Frontal cortex (tissue), 4 donors: ENCODE measurements at places on chromosomes 6 and 20.

GRCh38 chr20:3935295-3935955 lies 46.2 kb downstream of the PANK2 start:
- no peak for DNase-seq

GRCh38 chr6:26195376-26195923 lies 108.2 kb downstream of the HFE start:
- DNase-seq = peak; percentile 63

DNA sequence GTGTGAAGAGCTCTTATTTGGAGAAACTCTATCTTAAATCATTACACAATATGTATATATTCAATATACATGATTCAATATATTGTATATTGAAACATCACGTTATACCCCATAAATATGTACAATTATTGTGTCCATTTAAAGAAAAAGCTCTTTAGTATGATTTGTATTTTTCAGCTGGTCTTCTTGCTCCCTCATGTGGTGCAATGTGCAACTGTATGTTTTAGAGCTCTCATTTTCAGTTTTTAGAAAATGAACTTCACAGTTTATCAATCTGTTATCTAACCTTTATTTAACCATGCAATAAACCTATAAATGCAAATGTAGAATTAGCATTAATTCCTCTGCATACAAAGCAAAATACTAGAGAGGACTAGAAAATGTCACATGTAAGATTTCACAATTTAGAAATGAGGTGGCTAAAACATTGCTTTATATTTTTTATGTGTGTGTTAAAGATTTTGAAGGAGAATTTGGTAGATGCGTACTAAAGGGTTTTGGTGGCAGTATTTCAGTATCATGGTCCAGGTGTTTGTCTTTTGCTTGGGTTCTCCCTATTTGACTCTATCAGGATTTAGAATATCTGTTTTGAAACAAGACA lies 167.1 kb downstream of the PHF3 start:
- no peak for DNase-seq

DNA sequence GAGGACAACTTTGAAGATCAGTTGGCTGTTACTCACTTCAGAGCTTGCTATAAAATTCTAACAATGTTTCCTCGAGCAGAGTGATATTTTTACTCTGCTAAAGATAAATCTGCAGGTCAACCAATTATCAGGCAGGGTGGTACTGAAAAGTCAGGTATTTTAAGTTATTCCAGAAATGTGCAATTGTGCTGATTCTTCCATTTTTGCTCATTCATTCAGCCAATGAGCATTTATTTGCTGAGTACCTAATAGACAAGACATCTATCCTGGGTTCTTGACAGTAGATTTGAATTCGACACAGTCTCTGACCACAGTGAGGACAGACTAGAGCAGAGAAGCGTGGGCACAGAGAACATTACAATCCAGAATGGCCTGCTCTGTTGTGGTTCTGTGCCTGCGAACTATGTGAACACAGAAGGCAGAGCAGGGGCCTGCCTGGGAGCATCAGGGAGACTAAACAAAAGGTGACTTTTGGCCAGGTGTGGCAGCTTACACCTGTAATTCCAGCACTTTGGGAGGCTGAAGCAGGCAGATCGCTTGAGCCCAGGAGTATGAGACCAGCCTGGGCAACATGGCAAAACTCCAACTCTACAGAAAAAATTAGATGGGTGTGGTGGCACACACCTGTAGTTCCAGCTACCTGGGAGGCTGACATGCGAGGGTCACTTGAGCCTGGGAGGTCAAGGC lies 14.8 kb downstream of the TPMT start:
- DNase-seq = no peak

DNA sequence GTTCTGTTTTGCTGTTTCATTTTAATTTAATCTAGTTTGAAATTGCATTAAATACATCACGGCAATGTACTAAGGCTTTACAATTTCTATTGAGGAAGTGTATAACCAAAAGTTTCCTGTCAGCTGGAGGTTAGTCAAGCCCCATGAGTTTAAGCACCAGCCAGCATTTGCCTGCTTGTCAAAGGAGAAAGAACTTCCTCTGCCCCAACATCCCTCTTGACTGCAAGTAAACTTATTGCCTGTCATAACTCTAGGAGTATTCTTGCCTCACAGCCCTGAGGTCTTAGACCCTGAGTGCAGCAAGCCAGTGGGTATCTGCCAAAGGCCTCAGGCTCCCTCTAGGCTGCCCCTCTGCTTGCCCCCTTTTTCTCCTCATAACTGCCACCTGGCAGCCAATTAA lies 106.7 kb upstream of the INSM1 start:
- no peak for DNase-seq

DNA sequence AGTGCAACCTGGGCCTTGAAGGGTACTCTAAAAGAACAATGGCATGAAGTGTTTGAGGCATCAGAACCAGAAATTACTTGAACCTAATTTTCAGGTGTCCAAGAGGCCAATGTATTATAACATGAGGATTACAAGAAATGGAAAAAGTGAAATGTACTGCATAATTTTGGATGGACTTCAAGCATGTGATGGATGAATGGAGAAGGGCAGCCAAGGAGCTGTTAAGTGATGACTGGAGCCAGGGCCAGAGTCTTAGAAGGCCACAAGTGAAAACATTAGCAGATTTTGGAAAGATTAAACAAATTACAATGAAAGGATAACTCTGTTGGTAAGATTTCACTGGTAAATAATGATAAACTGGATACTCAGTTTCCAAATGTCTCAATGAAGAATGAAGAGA lies 738.2 kb downstream of the CD109 start:
- no peak for DNase-seq

- DNase-seq = no peak
These were observed 59.9 kb upstream of the TENT5A start for GRCh38 chr6:81812401-81812800.

GRCh38 chr6:70390067-70390466 lies 23.2 kb upstream of the FAM135A start:
- DNase-seq = no peak

DNA sequence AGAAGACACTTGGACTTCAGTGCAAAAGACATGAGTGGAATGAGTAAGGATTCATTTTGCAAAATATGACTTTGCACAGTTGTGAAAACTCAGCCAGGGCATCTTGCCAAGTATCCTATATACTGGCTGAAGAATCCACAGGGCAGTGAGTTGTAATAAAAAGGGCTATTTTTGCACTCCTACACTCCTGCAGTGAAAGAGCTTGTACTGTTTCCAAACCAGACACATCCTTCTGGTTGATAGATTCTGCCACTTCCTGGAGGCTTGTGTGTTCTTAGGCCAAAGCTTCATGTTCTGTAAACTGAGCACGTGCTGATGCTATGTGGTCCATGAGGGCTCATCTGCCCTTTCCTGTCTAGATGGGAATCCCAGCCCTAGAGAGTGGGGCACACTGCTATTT lies 34.9 kb downstream of the GMPR start:
- no peak for DNase-seq

GRCh38 chr6:71419217-71420094 lies 130.8 kb downstream of the OGFRL1 start:
- DNase-seq = no peak
